ENCODE measurements at places on chromosomes 7 and 10.

- DNase-seq, result no peak
Measured at GRCh38 chr7:107232568-107233090, 63.8 kb downstream of the HBP1 start.

- no peak for DNase-seq
Measured at GRCh38 chr10:389261-389790, 254.1 kb downstream of the ZMYND11 start.

DNA sequence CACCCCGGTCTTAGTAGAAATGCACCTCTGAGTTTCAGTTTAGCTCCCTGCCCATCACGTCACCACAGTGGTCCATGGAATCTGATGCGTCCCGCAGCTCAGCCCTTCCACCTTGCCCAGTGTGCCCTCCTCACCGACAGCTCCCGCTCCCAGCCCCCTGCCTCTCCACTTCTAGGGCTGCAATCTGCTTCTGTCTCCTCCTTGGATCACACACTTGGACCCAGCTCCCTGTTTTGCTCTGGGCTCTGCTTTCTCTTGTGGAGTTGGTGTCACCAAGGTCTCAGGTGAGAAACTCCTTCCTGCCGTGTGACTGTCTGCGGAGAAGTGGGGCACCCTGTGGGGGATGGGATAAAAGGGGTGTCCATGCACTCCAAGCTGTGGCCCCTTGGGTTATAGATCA is 37.9 kb downstream of the GPR26 start:
- DNase-seq, result no peak

DNA sequence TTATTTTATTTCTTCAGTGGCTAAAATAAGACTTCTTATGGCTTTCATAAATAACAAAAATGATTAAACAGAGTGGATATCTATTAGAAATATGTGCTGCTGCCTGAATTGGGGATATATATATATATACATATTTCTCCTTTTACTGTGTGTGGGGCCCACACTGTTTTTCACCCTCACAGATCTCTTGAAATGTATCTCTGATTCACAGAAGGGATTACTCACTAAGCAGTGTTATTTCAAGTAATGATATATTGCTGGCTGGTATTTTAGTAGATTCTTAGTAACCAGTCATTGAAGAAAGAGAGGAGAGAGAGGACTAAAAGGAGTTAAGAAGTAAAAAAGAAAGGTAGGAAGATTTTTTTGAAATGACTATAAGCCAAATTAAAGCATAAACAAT is 308.6 kb upstream of the NRP1 start:
- no peak for DNase-seq

GRCh38 chr10:42990721-42991441 is 86.0 kb upstream of the RET start:
- no peak for DNase-seq

- no peak for DNase-seq
Measured at GRCh38 chr7:98215561-98216495, 4.6 kb downstream of the BHLHA15 start.

DNA sequence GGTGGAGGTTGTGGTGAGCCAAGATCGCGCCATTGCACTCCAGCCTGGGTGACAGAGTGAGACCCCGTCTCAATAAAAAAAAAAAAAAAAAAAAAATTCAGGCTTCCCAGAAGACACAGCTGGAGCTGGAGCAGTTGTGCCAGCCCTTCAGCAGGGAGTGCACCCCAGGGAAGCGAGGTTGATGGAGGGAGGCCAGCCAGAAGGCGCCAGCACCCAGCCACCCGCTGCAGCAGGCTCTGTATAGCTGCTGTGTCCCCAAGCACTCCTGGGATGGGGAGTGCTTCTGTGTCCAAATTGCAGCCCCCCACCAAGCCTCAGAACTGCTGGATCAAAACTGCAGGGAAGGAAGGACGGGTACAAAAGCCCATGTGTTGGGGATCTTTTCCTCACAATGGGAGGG is 47.8 kb downstream of the COBL start:
- DNase-seq, result no peak

DNA sequence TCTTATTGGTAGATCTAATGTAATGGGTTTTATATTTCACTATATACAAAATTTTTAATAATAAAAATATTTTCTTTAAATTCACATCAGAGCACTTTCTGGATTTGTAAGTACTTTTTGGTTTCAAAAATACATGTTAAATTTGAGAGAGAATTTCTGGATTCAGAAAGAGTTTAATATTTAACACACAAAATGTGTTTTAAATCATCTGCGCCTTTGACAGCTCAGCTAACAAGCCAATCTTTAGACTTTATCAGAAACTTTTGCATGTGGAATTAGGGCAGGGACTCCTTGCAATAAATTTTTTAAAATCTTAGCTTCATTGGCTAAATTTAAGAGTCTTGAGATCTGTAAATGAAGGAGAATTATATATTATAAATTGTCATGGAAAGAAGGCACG is 32.7 kb upstream of the RHOBTB1 start:
- no peak for DNase-seq

Measured in Calu3 (cell line).